ENCODE measurements at places on chromosomes 2 and 18. TPM values are rescaled to one million over a fixed set of nuclear protein-coding genes. Genes with fewer than 3 reads are reported as not detected.

- H3K27ac ChIP-seq: no peak overlapping the region
- no peaks in the 10 kb centered on the region for H3K27me3 ChIP-seq
- no peaks in the 10 kb centered on the region for H3K36me3 ChIP-seq
- no peak for DNase-seq
- no peaks in the 10 kb centered on the region for H3K4me1 ChIP-seq
These were observed 76.4 kb upstream of the ZEB2 start for GRCh38 chr2:144596073-144596871.

GRCh38 chr2:227509076-227509475 is 37.1 kb downstream of the AGFG1 start:
- no peak overlapping the region for H3K4me3 ChIP-seq
- no peak for DNase-seq
- H3K27ac ChIP-seq: no peak overlapping the region
- H3K36me3 ChIP-seq: no peaks in the 10 kb centered on the region

PLA2R1 gene
- total RNA-seq: 5.4 TPM

EPB41L3 gene
- total RNA-seq: 32.0 TPM

MOGAT1 gene
- total RNA-seq: not detected

All from esophagus muscularis mucosa (tissue), 4 donors.